Stimulated activated CD8-positive, alpha-beta memory T cell treated with anti-CD3 and anti-CD28 coated beads, Interleukin-7, amount 100 ng/mL, for 4 hours (primary cell): ENCODE measurements at places on chromosomes 5 and 9.

DNA sequence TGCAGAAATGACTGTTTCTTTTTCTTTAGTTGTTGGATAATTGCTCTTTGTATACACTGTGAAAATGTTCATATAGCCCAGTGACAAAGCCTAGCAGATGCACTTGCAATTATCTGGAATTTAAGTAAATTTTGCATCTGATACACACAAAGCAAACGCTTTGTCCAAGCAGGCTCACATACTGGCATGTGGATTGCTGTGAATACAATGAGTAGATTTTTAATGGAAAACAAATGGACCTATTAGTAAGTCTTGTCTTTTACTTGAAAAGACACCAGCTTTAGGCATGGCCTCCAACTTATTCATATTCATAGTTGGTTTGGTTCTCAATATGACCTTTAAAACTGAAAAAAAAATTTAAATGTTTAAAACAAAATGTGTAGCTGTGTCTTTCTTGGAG is 1299.8 kb upstream of the WWC1 start:
- DNase-seq, result no peak

- DNase-seq, result no peak
Observed at GRCh38 chr5:67549296-67549618, 352.7 kb upstream of the CD180 start.

DNA sequence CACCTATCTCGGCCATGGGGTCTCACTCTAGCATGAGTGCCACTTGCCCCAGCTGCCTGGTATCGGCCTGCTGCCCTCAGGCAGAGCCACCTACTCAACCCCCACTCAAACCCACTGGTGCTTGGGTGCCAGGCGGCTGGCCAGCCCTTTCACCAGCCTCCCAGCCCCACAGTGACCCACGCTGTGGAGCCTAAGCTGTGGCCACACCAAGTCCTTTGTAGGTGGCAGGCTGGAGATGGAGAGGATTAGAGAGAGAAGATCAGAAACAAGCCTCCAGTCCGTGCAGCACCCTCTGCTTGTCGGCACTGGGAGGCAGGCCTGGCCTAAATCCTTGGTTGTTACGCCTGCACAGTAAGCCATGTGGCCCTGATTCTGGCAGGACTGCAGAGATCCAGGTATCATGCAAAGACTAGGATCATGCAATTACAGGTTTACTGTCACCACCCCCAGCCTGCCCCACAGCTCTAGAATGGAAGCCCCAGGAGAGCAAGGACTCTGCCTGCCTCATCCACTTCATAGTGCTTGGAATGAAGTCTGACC is 171.7 kb downstream of the COL23A1 start:
- no peak for DNase-seq

- DNase-seq, result no peak
Observed at GRCh38 chr5:128494516-128494915, 43.5 kb downstream of the FBN2 start.
